Frontal cortex (tissue), 4 donors: ENCODE measurements at places on chromosomes 4 and X.
A peak's percentile ranks its signal among the peaks of the same experiment; 100 is the strongest.

- no peak for DNase-seq
Observed at GRCh38 chr4:168825975-168826374, 184.1 kb downstream of the CBR4 start.

DNA sequence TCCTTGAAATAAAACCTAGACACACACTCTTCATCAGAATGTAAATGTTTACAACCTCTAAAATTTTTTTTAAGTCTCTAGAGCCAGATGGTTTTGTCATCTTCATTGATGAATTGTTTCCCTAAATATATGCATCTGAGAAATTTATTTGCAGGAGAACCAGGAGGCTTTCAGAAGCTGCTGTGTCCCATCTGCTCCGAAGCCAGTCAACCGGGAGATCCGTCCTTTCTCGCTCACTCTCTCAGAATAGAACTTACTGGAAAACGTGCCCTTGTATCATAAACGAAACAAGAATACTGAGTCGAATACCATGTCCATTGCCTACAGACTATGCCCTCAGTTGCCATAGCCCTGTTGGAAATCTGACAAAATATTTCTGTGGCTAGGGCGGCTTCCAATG, 103.5 kb downstream of the SLC34A2 start:
- no peak for DNase-seq

DNA sequence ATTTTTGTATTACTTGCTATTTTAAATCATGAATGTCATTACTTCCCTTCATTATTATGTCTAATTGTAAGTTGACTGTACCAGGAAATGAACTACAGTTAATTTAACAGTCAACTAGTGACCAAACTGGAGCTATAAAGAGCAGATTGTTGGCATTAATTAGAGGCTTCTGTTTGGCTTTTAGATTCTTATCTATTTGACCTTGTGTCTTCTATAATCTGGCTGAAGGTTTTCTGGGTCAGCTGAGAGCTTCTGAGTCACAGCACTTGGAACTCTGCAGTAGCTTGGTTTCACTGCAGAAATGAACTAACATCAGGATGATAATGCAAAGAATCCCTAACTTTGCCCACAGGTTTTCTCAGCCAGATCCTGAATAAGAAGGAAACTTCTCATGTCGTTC, 169.2 kb upstream of the LEF1 start:
- DNase-seq, result no peak

DNA sequence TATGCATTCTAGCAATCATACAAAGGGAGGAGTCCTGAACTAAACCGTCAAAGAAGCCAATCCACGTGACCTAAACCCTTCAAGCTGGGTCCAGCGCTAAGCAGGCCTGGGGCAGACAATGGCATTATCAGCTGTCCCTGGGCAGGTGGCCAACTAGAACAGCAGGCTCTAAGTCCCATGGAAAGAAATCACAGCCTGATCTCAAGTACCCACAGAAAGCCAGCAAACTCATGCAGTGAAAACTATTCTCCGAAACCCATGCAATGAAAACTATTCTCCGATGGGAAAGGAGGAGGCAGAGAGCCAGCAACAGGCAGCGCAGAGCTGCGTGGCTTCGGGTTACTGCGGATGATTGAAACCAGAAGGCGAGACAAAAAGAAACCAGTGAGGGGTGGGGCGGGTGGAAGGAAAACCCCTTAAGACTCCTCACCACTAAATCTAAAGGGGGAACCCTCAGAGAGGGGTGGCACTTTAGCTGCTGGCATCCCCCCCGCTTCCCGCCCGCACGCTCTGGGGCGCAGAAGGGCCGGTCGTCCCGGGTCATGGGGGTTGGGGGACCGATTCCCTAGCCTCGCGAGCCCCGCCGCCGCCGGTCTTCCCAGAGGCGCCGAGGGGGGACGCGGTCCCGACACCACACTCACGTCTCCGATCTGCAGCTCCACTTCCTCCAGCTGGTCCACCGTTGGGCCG, 567 bp downstream of the C4orf46 start:
- DNase-seq, result peak; percentile 44

DNA sequence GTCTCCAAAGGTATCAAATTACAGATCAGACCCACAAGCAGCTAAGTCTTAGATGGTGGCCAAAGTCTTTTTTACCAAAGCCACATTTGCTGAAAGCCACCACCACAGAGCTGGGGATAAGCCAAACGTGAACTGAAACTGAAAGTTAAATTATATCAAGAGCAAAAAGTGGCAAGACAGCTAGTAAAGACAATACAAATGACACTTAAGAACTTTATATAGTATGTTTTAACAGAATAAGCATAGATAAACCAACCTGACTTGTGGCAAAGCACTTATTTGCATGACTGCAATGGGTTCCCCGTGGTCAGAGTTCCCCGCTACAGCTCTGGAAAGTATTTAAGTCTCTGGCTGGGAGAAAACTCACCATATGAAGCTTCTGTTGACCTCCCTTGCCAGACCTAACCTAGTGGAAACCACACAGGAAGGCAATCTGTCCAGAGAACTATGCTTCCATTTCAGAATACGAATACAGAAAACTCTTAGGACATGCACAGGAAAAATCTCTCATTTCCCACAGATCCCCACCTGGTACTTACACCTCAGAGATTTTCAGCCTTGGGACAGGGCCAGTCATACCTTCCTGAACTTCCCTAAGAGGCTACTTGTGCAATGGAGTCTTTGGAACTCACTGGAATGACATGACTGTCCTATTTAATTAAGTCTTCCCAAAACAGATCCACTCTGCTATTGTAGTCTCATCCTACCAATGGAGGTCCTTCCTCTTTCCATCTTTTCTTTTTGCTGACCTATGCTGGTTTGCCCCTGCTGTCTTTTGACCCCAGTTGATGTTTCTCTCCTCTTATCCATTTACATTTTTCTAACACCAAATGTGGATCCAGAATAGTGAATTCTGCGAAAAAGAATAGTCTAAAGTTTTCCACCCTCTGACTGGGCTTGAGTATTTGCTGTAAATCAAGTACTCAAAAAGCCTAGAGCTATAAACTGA, 225.1 kb downstream of the NR3C2 start:
- DNase-seq, result no peak

DNA sequence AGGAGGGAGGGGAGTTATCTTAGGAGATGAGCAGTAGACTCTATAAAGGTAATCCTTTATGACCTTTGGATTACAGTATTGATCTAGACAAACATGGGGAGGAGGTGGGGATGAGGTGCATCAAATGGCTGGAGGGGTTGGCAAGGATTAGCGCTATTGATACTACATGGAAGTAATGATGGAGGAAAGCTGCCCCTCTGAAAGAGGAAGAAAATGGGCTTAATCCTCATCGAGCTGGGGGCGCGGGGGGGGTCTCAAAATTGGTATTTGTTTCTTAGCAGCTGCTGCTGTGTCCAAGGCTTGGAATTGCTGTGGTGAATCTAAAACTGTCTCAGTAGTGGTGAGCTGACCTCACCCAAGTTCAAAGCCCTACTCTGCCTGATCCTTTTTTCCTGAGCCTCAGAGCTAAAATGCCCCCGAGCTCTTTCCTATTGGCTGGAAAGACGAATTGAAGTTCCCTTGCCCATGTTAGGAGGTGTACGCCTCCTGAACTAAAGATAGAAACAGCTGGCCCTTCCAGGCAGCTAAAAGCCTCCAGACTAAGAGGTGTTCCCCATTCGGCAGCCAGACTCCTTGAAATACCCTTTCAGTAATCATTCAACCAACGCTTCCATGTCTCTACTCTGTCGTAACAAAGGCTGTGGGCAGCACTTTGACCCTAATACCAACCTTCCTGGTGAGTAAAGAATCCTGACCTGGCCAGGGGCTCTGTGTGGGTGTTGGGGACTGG, at the start of gene ITGB1BP2:
Gene ITGB1BP2 (plus strand): TSS at position 556 of the 730 bp plus-strand sequence. CDS start 57 bp downstream, at position 613.
- DNase-seq, result peak; percentile 6

GRCh38 chr4:89514811-89515210, 207.2 kb upstream of the GPRIN3 start:
- no peak for DNase-seq

- DNase-seq, result no peak
Observed at GRCh38 chrX:15366506-15367352, 17.5 kb downstream of the VEGFD start.

- no peak for DNase-seq
Observed at GRCh38 chr4:5465529-5465928, 242.8 kb downstream of the EVC2 start.

GRCh38 chr4:2292646-2293108, 30.8 kb upstream of the MXD4 start:
- DNase-seq, result no peak

DNA sequence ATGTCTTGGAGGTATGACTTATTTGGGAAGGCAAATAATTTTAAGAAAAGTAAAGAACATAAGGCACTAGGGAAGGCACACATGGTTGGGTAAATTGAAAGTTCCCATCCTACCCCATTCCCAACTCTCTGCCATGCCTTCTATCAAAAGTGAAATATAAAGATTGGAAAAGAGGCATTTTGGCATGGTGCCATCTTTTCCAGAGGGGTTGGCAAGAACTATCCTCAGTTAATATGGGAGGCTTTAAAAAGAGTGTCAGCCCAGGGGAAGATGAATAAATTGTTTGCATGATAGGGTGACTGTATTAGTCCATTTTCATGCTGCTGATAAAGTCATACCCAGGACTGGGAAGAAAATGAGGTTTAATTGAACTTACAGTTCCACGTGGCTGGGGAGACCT, 150.8 kb upstream of the BOD1L1 start:
- DNase-seq, result no peak

GRCh38 chrX:96835660-96836289, 47.9 kb upstream of the RPA4 start:
- DNase-seq, result no peak

- no peak for DNase-seq
Observed at GRCh38 chr4:36178484-36178883, 65.8 kb downstream of the ARAP2 start.

- no peak for DNase-seq
Observed at GRCh38 chr4:6573986-6574746, 823 bp upstream of the MAN2B2 start.

DNA sequence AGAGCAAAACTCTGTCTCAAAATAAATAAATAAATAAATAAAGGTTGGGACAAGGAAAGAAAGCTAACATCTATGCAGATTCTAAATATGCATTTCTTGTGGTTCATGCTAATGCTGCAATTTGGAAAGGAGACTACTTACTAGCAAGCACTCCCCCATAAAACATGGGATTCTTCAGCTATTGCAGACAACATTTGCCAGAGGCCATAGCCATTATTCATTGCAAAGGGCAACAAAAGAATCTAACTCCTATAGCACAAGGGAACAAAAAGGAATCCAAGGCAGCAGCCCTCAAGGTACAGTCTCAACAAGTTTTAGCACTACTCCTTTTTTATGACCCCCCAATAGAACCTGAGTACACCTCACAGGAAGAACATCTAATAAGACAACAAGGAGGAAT, 8.0 kb upstream of the HERC5 start:
- DNase-seq, result no peak

GRCh38 chrX:46617906-46618305, 44.3 kb downstream of the CHST7 start:
- DNase-seq, result no peak

GRCh38 chr4:165879641-165880040, 6.6 kb downstream of the TLL1 start:
- no peak for DNase-seq

DNA sequence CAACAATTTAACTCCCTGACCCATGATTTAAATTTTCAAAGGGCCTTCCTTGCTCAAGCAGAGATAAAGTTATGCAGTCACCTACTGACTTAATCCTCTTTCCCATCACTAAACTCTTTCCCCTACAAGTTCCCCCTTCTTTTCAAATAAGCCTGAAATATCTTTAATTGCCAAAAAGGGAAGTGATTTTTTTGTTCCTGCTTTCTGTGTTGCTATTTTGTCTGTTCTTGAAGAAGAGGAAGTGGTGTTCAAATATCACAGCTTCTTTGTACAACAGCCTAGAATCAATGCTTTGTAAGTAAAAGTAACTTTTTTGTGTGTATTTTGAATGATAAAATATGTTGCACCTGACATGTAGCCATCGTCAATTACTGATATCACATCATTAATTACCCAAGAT, 595.9 kb downstream of the CENPC start:
- DNase-seq, result no peak

- DNase-seq, result no peak
Observed at GRCh38 chr4:138560448-138560847, 318.3 kb upstream of the SLC7A11 start.

DNA sequence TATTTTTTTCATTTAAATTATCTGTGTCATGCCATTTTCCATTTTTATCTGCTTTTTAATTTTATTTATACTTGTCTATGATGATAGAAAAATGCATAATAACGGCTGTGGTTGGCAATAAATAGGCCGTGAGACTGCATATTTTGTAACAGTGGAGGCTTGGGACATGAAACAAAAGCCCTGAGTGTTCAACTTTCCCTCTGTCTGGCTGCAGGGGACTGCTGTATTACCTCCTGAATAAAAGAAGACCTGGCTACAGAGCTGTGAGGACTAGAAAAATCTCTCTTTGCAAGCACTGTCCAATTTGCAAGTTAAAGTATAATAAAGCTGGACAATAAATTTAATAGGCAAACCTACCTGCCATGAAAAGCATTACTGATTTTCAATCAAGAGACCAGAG, 82.1 kb downstream of the MAGEB10 start:
- no peak for DNase-seq

DNA sequence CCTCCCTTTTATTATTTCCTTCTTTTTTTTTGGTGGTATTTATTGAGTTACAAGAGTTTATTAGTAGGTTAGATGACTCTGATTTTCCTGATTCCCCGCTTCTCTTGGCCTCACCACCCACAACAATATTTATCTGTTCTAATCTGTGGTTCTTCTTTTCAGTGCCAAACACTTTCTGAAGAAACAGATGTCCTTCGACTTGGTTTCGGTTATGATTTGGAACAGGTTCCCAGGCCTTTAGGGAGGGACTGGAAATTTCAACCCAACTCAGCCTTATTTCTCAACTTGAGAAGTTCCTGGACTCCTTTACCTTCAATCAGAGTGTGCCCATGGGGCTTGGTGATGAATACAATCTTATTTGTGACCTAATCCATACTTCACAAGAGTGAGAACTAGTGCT, 108.1 kb downstream of the UCHL1 start:
- no peak for DNase-seq

DNA sequence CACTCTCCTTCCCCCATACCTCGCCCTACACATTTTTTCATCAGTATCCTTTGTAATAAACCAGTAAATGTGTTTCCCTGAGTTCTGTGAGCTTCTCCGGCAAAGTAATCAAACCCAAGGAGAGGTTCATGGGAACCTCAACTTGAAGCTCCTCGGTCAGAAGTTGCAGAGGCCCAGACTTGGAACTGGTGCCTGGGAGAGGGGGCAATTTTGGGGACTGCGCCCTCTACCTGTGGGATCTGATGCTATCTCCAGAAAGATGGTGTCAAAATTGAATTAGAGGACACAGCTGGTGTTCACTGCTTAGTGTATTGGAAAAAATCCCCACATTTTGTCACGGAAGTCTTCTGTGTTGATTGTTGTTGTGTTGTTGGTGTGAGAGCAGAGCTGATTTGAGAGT, 70.6 kb downstream of the ATP11C start:
- DNase-seq, result no peak

GRCh38 chr4:129342819-129343408, 247.0 kb downstream of the C4orf33 start:
- DNase-seq, result no peak

- DNase-seq, result no peak
Observed at GRCh38 chr4:178414881-178415446, 972.7 kb upstream of the AGA start.
